ENCODE measurements at places on chromosomes 11 and 22.

DNA sequence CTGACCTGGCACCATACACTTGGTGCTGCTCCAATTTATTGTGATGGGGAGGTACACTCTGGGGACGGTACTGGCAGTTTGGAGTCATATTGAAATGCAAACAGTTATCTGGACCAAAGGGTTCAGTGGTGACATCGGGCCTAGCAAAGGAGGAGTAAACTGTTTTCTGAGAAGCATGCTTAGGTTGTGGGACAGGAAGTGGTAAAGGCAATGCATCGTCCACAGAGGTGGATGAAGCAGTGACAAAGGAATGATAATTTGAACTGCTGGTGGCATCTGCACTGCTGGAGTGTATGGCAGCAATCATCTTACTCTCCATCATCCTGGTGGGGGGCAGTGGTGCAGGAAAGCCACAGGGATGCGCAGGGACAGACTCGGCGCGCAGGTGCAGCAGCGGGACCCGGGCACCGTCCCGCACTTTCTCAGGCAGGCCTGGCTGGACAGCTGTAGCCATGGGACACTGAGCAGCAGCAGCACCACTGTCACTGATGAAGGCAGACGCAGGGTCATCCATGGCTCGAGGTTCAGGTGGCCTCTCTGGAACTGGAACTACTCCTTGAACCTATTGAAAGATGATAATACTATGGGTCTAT, 28.0 kb upstream of the TP53AIP1 start:
- no peak for DNase-seq

DNA sequence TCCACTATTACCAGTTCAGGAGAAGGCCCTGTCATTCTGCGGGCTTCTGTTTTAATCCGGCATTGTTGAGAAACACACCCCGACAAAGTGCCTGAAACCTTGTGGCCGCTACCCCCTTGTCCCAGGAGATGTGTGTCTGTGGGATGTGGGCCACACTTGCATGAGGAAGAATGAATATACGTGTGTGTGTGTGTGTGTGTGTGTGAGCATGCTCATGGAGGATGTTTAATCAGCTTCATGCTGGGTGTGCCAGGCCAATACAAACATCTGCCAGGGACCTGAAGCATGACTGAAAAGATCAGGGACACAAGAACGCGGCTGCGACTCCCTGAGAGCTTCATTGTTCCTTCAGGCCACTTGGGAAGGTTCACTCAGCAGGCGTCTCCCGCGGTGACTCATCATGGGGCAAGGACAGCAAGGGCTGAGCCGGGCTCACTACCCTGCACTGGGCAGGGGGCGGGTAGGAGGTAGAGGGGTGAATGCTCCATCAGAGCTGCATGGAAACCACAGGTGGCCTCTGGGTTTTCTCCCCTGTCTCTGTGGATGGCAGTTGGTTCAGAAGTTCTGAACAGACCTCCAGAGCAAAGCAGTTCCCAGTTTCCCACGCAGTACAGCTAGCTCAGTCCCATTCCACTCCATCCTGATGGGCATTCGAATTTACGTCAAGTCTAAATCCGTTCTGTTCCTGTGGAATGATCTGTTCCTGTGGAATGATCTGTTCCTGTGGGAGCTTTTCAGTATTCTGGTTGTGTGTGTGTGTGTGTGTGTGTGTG, 7.0 kb upstream of the MALAT1 start:
- no peak for DNase-seq

GRCh38 chr22:38286915-38287669, 14.3 kb upstream of the TMEM184B start:
- DNase-seq, result no peak

- no peak for DNase-seq
Measured at GRCh38 chr11:72665911-72666472, 8.2 kb downstream of the PDE2A start.

- DNase-seq, result no peak
Measured at GRCh38 chr11:65801153-65801987, 14.5 kb downstream of the OVOL1 start.

- no peak for DNase-seq
Measured at GRCh38 chr11:101583251-101584128, at the start of gene TRPC6. TSS of gene TRPC6 (minus strand) at chr11:101584007. CDS start at chr11:101583503, 504 bp downstream.

GRCh38 chr11:15933886-15934625, 422.3 kb downstream of the SOX6 start:
- no peak for DNase-seq

GRCh38 chr22:31344256-31344577, 1.9 kb downstream of the PATZ1 start:
- DNase-seq, result no peak

DNA sequence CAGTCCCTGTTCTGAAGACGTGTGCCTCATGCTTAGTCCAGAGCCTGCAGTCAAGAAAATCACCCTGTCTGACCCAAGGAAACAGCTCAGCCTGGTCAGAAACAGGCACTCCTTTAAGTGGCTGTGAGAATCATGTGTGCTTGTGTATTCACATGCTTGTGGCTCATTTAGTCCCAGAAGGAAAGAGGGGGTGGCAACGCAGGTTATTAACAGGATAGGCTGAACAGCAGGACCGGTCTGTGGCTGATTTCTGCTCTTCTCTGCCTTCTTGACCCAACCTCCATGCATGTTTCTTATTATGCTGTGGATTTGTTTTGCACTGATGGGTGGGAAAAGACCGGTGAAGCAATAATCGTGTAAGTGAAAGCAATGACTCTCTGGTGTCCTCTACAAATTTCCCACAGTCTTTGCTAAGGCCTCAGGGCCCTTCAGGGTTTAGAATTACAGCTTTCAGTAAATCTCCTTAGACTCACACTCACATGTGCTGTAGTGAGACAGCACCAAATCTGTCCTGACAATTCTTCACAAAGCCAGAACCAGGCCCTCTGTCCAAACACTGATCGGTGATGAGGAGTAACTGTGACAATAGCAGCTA, 288.1 kb downstream of the ETS1 start:
- DNase-seq, result no peak

All from CD4-positive, alpha-beta T cell treated with Interleukin-2 at 100 ng/mL for 4 hours (primary cell).